Retinal pigment epithelial cell (primary cell): ENCODE measurements at places on chromosomes 1 and 21.

DNA sequence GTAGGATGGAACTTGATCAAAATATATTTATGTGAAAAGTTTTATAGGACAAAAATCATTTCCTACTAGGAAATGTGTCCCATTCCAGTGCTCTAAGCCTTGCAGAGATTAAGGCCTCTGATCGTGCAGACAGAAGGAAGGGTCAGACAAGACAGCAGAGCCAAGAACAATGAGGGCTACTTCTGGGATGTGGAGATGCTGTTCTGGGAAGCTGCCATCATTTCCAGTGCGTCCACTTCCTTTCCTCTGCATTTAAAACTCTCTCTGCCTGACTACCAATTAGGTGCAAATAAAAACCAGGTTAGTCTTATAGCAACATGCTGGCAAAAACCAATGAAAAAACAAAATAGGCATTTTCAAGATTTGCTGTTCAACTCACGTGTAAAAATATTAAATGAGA, 36.1 kb downstream of the BEND5 start:
- DNase-seq = no peak

DNA sequence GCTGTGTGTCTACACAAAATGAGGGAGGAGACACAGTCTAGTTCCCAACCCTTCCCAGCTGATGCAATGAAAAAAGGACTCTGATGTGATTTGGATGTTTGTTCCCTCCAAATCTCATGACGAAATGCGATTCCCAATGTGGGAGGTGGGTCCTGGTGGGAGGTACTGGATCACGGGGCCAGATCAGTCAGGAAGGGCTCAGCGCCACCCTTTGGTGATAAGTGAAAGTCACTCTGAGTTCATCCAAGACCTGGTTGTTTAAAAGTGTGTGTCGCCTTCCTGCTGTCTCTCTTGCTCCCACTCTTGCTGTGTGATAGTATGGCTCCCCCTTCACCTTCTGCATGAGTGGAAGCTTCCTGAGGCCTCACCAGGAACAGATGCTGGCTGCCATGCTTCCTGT, 63.2 kb downstream of the GNG4 start:
- no peak for DNase-seq

DNA sequence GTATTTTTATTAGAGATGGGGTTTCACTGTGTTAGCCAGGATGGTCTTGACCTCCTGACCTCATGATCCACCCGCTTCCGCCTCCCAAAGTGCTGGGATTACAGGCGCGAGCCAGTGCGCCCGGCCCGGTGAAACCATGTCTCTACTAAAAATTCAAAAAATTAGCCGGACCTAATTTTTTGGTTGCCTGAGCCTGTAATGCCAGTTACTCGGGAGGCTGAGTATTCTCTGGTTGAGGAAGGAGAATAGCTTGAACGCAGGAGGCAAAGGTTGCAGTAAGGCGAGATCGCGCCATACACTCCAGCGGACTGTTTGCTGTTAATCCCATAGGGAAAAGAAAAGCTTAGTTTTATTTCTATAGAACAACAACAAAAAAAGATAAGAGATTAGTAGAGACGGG, 29.9 kb upstream of the HJV start:
- DNase-seq = no peak

GRCh38 chr1:160953030-160953429, 1.6 kb downstream of the ITLN2 start:
- no peak for DNase-seq

DNA sequence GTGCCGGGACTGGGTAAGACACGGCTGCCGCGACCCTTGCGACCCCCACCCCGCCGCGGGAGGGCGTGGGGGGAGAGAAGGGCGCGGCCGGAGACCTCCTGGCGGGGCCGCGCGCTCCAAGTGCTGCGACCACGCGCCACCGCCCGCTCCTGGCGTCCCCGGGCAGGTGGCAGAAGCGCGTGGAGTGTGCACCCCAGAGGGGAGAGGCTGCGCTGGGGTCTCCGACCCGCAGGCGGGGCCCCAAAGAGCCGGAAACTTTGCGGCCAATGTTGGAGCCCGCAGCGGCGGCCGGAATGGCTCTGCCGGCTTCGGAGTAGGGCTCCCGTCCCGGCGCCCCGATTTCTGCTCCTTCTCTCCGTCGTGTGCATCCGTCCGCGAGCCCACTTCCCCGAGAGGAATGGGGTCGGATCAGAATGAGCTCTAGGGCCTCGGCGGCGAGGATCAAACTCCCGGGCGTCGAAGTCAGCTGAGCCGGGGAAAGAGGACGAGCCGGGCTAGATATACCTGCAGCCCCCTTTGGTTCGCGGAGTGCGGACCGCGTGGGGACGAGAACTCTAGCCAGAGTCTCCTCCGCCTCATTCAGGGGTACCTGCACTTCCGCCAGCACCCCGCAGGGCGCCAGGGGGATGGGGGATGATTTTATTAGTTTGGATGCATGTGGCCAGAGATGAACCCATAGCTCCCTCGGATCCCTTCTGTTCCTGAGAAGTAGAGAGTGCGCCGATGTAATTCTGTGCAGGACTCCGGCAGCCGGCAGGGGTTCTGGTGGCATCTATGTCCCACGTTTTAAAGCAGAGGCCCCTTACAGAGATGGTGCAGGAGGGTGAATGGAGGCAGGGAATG, 751 bp downstream of the STUM start:
- no peak for DNase-seq

DNA sequence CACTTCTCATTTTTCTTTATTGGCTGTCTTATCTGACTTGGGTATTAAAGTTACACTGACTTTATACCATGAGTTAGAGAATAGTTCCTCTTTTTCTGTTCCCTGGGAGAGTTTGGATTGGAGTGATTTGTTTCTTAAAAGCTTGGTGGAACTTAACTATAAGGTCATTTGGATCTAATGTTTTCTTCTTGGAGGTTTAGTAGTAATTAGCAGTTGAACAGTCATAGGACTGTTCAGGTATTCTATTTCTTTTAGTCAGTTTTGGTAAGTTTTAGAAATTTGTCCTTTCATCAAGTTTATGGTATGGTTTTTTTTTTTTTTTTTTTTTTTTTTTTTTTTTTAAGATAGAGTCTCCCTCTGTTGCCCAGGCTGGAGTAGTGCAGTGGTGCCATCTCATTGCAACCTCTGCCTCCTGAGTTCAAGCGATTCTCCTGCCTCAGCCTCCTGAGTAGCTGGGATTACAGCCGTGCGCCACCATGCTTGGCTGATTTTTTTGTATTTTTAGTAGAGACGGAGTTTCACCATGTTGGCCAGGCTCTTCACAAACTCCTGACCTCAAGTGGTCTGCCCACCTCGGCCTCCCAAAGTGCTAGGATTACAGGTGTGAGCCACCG, 6.3 kb downstream of the TTC3 start:
- DNase-seq = no peak

DNA sequence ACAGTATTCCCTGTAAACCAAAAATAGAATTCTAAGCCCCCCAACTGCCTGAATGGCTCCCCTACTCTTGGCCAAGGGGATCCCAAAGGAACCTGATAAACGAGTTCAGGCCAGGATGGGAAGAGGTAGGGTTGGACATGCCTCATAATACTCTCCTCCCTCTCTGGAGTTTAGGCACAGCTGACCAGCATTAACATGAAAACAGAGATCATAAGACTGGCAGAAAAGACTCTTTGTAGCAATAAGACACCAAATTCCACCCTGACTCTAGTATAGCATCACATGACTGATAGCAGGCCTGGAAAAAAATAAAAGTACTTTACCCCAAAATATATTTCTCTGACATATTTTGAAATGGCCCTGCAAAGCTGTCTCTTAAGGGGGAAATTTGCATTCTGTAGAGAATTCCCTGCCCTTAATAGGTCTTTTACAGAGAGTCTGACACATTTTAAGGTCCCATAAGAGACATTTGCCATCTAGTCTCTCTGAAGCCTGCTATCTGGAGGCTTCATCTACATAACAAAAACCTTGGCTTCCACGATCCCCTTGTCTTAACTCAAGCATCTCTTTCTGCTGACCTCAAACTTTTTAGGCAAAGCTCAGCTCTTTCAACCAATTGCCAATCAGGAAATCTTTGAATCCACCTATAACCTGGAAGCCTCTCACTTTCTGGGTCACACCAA, 55.9 kb downstream of the SIK1 start:
- no peak for DNase-seq

GRCh38 chr1:17633654-17634053, 94.2 kb downstream of the ARHGEF10L start:
- DNase-seq = no peak

- DNase-seq = no peak
Observed at GRCh38 chr1:88333086-88333695, 350.9 kb upstream of the PKN2 start.

DNA sequence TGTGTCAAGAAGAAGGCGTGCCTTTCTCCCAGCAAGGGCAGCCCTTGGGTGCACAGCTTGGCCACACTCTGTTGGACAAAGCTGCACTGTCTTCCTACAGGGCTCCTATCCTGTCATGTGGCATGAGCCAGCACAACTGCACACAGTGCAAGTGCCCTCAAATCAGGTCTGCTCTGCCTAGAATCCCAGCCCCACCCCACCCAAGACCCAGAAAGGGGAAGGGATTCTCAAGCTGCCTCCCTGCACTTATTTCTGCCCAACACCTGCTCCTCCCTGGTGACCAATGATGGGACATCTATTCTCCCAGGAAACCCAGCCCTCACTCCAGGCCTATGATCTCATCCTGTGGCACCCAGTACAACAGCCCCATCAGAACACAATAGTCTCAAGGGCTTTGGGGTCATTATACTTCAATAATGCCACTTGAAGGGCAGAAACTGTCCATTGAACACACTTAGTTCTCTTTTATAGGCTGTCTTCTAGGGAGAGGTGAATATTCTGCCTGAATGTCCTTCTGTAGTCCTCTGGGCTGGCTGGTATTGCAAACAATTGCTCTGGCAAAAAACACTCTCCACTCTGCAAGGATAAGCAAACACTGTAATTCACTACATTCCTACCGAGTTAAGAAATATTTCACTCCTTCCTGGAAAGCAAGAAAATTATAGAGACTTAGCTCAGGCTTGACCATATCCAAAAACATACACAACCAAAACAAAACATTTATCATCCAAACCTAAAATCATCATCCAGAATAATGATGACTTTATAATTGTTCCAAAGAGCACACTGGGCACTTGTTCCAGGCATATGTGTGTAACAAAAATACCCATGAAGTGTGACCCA, 43.1 kb upstream of the IGSF3 start:
- DNase-seq = no peak

DNA sequence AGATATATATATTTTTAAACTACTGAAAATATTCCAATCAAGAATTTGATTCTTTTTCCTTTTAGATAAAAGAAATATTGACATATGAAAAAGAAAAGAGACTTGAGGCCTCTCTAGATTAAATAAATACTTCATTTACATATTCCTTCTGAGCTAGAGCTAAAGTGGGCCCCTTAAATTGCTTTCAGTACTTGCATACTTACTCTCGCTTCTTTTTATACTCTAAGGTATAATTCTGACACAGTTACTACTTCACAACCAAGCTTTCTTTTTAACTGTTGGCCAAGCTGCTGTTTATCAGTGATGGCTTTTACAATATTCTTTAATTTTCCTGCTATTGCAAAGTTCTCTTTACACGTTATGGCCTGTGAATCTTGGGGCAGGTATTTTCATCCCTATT, 24.6 kb downstream of the EXTL2 start:
- DNase-seq = no peak

DNA sequence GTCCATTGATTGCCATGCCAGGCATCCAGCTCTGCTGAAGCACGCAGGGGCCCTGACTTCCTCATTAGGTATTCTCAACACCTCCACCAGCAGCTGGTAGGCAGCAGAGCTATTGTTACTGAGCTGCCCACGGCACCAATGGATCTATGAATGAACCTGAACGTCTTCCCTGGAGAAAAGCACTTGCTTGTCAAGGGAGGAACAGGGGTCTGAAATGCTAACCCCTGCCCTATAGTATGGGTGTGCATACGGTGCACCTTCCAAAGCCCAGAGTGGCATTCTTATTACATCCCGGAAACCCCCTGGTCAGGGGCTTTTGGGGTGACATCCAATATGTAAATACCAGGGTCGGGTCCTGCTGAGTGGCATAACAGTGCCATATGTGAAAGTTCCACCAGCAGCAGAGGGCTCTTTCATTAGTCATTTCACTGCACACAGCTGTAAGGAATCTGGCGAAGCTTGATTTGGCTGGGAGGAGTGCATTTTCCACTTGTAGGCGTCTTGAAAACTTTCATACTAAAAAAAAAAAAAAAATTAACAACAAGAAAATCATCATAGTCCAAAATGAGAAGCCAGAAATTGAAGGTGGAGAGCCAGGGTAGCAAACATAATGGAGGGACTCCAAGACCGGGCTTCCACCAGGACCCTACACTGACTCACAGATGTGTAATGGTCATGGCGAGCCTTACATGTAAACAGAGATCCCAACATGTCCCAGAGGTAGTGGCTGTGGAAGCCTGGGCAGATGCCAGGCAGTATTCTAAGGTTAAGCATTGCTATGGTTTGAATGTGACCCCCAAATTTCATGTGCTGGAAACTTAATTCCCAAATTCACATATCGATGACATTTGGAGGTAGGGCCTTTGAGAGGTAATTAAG, 58.8 kb upstream of the PRDX6 start:
- no peak for DNase-seq

DNA sequence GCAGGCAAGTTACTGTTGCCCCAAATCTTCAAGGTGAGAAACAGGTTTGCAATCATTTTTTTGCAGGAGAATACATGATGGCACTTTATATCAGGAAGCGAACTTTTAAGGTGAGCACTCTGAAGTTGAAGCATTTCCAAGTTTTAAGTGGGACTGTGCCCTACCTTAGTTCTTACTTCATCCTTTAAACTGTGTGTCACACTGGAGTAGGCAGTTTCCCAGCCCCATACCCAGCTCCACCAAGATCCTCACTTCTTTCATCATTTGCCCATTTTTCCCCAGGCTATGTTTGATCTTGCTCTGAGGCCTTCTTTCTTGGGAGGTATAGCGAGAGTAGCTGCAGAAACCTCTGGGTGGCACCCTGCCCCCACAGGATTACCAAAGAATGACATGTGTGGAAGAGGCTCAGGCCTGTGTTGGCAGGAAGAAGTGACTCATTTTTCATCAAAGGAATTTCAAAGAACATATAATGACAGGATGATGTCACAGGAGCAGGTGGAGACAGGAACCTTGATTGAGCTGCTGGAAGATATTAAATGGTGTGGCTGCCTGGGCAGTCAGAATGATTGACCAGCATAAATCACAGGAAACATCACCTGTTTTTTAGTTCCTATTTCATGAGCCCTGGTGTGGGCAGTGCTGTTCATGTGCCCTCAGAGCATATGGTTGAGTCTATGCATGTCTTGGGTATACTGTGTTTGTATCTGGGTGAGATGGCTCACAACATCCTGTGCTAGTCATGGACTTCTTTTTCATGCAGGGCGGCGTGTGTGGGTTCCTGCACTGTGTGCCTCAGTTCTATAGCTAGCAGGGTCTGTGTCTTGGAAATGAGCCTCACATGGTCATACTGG, 20.8 kb upstream of the MACF1 start:
- DNase-seq = peak; percentile 90

DNA sequence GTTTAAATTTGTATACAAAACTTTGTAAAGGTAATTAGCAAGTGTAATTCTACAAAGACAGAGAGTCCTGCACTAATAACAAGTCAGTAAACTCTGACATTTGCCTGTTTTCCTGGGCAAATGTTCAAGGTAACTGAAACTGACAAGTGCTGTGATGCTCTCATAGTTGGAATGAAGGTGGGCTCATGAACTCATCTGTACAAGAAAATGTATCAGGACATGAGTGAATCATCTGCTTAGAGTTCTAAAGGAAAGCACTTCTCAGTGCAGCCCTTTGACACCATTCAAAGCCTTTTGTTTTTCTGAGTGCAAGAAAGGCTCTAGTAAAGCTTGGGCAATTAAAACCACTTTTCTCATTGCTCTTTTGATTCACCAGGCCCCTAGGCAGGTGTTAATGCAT, 91.5 kb downstream of the UROD start:
- no peak for DNase-seq
